ENCODE measurements at places on chromosomes 5 and 9. TPM values are rescaled to one million over a fixed set of nuclear protein-coding genes. Genes with fewer than 3 reads are reported as not detected.

DNA sequence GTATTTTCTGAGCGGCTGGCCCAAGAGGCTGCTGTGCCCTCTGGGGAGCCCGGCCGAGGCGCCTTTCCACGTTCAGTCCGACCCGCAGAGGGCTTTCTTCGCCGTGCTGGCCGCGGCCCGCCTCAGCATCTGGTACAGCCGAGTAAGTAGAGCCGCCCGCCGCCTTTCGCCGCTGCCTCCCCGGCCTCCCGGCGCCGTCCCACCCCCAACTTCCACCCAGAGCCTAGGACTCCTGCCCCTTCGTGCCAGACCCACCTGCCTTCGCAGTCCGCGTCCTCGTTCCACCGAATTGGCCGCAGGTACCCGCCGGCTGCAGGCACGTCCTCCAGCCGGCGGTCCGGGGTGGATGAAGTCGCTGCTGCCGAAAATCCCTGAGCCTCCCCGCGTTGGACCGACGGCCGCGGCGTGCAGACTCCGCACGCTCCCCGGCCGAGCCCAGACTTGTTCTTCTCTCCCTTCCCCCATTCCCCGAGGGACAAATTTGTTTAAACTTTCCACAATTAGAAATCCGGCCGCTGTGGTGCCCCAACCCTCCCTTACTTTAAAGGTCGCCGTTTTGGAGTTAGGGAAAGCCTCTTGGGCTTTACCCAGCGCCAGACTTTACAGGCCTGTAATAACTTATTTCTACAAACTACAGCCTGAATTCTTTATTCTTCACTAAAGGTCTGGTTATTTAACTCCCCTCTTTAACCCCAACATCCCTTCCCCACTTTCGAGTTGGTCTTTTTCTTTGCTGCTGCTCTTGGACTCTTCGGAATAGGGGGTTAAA is 589 bp downstream of the RIC1 start:
- H3K27ac ChIP-seq = peak overlapping the region; percentile 97
- no peaks in the 10 kb centered on the region for H3K27me3 ChIP-seq
- no peaks in the 10 kb centered on the region for H3K36me3 ChIP-seq
- H3K4me1 ChIP-seq = peaks cover 8% of the 10 kb centered on the region
- no peak for DNase-seq

- H3K4me1 ChIP-seq = peaks cover 27% of the 10 kb centered on the region
- H3K4me3 ChIP-seq = no peak overlapping the region
- peaks cover 2% of the 10 kb centered on the region for H3K36me3 ChIP-seq
- H3K27me3 ChIP-seq = no peaks in the 10 kb centered on the region
Observed at GRCh38 chr5:149489605-149490037, 61.6 kb downstream of the CSNK1A1 start.

- peak; percentile 77 for DNase-seq
- H3K36me3 ChIP-seq = peaks cover 2% of the 10 kb centered on the region
- no peaks in the 10 kb centered on the region for H3K27me3 ChIP-seq
- H3K4me3 ChIP-seq = peak overlapping the region; percentile 50
- peak overlapping the region; percentile 96 for H3K27ac ChIP-seq
- peaks cover 6% of the 10 kb centered on the region for H3K4me1 ChIP-seq
Observed at GRCh38 chr9:86099701-86100364, 475 bp upstream of the GOLM1 start.

GRCh38 chr5:79962575-79963222 is 28.4 kb downstream of the MTX3 start:
- H3K36me3 ChIP-seq = no peaks in the 10 kb centered on the region
- no peaks in the 10 kb centered on the region for H3K27me3 ChIP-seq
- DNase-seq = no peak
- no peak overlapping the region for H3K4me3 ChIP-seq

GRCh38 chr5:39256477-39257235 is 37.3 kb upstream of the FYB1 start:
- H3K4me1 ChIP-seq = no peaks in the 10 kb centered on the region
- H3K36me3 ChIP-seq = no peaks in the 10 kb centered on the region
- no peaks in the 10 kb centered on the region for H3K27me3 ChIP-seq
- no peak overlapping the region for H3K4me3 ChIP-seq
- no peak overlapping the region for H3K27ac ChIP-seq

TEX48 gene
- polyA plus RNA-seq = not detected

GFI1B gene
- polyA plus RNA-seq = 0.89 TPM

Measured in small intestine (tissue), 16 donors.